ENCODE measurements at places on chromosomes 1 and 21. TPM values are rescaled to one million over a fixed set of nuclear protein-coding genes. Genes with fewer than 3 reads are reported as not detected.

GRCh38 chr21:25964015-25964414 is 206.6 kb downstream of the APP start:
- no peak for DNase-seq

Gene PSEN2
- total RNA-seq: 40.1 TPM

Gene KCNJ9
- total RNA-seq: not detected

DNA sequence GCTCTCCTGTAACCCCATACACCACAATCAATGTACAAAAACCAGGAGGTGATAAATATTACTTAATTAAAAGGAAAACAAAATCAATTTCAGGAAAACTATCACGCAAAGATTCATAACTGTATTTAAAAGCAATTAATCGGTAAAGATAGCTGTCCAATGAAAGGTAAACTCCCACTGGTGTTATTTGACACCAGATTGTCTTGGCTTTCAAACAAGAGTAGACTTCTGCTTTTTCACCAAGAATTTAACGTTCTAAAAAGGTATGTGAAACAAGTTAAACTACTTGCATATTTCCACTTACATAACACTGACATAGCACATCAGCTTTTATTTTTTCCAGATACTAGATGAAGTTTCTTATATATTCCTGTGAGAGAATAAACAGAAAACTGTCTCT is 3.5 kb downstream of the PLPP3 start:
- DNase-seq: no peak

- no peak for DNase-seq
These were observed 14.8 kb upstream of the OLIG2 start for GRCh38 chr21:33010931-33011330.
